PC-3 (cell line): ENCODE measurements at places on chromosomes 4 and X.

GRCh38 chrX:115393271-115393670 is 103.8 kb downstream of the LUZP4 start:
- DNase-seq: peak; percentile 91

GRCh38 chr4:177938226-177938625 is 496.0 kb upstream of the AGA start:
- peak; percentile 16 for DNase-seq

DNA sequence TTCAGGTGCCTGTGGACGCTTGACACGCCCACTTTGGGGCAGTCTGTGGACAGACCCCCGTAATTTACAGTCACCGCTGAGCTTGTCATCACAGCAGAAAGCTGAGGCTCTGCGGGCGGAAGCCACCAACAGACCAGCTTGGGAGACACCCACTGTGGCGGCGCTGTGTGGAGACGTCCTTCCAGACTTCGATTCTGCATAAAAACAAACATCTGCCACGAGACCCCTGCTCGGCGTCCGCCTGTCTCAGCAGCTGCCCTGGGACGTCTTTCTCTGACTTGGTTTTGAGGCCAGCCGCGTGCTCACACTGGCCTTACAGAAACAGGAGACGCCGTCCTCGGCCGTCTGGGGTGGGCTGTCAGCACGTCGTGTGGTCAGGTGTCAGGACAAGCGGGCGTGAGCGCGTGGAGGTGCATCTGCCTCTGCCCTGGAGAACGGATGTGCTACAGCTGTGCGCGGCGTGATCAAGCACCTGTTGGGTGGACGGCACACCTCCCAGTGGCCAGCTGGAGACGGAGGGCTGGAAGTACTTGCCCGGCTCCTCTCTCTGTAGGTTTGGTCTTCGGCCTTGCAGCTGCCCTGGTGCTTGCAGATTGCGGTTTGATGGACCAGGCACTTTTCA is 37.5 kb downstream of the PIGG start:
- DNase-seq: no peak

DNA sequence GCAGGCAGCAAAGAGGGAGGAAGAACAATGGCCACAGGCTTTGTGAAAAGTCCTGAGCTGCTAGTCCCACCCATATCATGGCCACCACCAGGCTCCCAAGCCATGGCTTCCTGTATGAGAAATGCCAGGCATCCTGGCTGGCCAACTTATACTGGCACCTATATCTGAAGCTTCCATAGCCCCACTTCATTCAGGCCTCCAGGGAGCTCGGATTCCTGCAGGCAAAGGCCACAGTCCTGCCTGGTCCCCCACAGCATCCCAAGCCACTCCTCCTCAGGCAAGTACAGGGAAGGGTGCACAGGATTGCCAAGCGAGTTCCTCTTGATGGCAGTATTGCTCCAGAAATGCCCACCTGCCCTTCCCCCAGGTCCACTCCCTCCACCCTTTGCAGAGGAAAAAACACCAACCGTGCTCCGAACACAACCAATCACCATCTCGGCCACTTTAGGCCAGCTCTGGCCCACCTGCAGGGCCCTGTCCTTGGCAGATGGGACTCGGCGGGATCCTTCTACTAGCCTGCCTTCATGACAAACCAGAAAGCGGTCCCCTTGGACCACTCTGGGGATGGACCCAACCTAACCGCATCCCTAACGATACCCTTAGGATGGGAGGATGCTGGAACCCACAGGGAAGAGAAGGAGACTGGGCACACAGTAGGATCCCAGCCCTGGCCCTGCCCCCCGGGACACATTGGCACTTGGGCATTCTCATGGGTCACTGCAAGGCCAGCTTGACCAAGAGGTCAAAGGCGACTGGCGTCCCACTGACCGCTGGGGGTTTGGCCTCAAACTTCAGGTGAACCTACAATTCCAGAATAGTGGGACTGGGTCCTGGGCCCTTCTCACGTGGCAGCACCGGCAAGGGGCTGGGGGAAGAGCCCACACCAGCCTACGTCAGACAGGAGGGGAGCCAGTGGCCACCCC is 220.4 kb upstream of the AGTR2 start:
- peak; percentile 35 for DNase-seq

DNA sequence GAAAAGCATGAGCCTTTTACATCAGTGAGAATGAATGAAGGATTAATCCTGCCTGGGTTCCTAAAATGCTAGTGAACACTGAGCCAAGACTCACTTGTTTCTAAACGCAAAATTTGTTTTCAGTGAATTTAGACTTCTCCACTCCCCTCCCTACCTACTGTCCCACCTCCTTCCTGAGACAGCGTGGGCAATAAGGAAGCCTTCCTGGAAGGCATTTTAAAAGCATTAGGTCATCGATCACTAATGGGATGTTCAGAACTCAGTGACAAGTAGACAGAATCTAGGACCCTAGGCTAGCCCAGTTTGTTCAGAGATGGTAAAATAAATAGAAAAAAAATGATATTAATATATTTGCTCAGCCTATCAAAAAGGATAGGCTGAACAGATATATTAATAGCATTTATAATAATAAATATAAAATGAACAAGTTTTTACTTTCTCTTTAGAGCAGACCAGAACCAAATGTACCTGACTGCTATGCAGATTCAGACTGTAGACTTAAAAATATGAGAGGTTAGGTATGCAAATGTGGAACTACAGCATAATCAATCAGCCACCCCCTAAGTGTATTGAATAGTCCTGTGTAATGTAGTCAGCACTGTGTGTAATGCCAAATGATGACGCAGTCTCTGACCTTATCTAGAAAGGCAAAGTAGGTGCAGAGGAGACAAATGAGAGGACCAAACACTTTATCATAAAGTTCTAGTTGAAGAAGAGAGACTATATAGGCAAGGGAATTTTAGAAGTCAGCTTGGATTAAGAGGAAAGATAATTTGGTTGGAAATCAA is 331.1 kb downstream of the GPAT3 start:
- DNase-seq: peak; percentile 9

- no peak for DNase-seq
Observed at GRCh38 chrX:150833454-150834056, 64.9 kb downstream of the CD99L2 start.

- no peak for DNase-seq
Observed at GRCh38 chrX:12058087-12058486, 80.2 kb upstream of the FRMPD4 start.
